ENCODE measurements at places on chromosomes 6 and 20. TPM values are rescaled to one million over a fixed set of nuclear protein-coding genes. Genes with fewer than 3 reads are reported as not detected.

DNA sequence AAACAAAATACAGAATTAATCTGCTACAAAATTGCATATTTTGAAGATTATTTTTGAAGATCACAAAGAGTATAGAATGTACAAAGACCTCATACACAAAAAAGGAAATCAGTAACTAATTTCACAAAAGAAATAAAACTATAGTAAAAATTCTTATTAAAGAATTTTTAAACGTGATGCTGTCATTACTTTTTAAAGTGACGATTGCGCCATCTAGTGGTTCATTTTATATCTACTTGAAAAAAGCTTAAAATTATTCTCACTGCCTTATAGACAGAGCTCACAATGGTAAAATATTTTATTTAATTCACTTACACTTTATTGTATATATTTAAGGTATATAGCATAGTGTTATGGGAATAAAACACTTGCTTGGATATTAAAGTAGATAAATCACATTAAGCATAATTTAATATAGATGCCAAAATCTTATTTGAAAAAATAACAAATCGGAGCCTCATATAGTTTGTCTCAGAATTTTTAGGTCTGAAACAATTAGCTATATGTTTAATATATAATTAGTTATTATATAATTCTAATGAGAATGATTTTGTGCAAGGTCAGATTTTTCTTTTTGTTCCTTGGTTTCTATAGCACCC is 128.8 kb downstream of the PHF3 start:
- no peak for DNase-seq

Gene POM121L2
- 0.16 TPM for total RNA-seq

DNA sequence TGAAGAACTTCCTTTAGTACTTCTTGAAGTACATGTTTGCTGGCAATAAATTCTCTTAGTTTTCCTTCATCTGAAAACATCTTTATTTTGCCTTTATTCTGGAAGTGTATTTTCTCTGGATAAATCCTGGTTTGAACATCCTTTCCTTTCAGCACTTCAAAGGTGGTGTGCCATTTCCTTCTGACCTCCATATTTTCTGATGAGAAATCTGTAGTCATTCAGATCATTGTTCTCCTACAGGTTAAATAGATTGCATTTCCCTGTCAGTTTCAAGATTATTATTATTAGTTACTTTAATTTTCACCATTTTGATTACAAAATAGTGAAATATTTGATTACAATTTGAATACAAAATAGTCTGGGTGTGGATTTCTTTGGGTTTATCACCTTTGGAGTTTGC is 134.5 kb downstream of the CDH26 start:
- no peak for DNase-seq

- no peak for DNase-seq
These were observed 77.4 kb downstream of the GFOD1 start for GRCh38 chr6:13409991-13410390.

DNA sequence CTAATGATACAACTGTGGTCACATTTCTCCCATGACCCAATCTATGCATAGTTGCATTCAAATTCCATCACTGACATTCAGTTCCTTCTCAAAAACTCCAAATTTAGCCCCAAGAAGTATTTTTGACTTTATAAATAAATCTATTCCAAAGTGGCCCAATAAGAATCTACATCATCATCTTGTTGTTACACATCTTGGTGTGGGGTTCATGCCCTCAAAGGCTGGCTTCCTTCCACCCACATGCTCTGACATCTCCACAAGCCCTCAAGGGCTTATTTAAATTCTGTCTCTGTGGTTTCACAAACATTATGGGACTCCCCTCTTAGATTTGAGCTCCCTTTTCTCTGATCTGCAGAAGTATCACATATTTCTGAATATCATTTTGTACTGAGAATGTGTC is 585.3 kb upstream of the BTBD3 start:
- no peak for DNase-seq

DNA sequence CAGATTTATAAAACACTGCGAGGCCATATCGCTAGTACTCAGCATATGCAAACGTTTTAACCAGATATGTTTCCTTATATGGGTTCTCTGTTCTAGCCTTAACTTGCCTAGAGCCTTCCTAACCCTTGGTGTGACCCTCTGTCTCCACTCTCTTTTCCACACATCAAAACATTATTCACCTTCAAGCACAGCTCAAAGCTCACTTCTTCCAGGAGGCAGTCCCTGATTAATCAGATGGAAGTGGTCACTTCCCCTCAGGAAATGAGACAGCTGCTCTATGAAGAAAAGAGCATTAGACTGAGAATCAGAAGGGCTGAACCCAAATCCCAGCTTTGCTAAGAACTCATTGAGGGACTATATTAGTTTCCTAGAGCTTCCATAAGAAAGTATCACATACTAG is 39.8 kb upstream of the SLC17A4 start:
- DNase-seq: no peak

DNA sequence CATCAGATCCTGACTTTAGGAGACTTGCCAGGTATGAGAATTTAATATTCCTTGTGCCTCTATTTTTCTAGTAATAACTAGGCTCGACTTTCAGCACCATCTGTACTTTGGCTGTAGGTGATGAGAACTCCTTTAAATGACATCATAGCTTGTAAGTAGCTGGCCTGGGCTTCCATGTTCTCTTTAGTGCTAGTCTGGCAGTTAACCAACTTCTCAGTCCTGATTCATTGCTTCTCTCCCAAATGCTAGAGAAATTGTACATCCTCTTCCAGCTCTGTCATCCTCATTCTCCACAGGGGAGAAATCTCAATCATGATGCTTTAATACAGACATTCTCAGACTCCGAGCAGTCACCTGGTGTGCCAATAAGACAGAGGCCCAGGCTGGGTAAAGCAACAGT is 143.5 kb upstream of the MOCS1 start:
- no peak for DNase-seq

DNA sequence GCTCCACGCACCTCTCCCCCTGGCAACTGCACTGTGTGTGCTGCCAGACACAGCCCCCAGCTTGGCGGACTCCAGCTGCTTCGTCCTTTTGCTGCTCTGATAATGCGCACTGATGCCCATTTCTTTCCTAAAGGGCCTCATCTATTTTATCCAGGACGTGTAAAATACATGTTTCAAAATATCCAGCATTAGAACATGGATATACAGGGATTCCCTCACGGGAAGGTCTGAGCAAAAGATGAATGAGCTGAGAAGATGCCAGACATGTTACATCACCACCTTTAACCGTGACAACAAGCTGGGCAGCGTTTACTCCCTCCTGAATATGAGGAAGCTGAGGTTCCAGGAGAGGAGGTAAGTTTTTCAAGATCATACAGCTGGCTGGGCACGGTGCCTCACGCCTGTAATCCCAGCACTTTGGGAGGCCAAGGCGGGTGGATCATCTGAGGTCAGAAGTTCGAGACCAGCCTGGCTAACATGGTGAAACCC is 32.8 kb downstream of the TNXB start:
- DNase-seq: no peak

- no peak for DNase-seq
These were observed 87.8 kb upstream of the HS3ST5 start for GRCh38 chr6:114430534-114431124.

Gene RPP40
- total RNA-seq: 12.2 TPM

All from WTC11 (cell line).